LHCN-M2 (cell line): ENCODE measurements at places on chromosomes 12 and 14. TPM values are rescaled to one million over a fixed set of nuclear protein-coding genes. Genes with fewer than 3 reads are reported as not detected.

The RNASE8 gene
- total RNA-seq: not detected in 2 replicates

DNA sequence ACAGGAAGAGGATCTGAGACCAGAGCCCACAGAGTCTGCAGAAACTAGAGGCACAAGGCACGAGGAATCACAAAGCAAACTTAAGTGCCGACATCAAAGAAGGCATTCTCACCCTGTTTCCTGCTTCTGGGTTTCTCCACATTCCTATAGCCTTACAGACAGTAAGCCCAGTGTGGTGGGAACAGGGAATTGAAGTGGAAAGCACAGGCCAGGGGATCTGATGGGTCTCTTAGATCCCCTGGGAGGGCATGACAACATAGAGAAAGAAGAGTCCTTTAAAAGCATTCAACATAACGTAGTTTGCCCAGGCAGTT, 75.6 kb upstream of the FRMD6 start:
- DNase-seq: no peak

DNA sequence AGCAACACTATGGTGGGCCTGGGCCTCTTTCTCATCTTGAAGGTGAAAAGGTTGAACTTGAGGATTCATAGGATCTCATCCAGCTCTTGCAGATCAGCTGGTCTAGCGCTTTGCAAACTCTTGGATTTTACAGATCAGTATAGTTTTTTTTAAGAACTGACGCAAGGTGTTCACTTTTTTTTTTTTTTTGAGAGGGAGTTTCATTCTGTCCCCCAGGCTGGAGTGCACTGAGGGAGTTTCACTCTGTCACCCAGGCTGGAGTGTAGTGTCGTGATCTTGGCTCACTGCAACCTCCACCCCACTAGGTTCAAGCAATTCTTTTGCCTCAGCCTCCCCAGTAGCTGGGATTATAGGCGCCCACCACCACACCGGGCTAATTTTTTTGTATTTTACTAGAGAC, 20.4 kb upstream of the LGMN start:
- DNase-seq: no peak

DNA sequence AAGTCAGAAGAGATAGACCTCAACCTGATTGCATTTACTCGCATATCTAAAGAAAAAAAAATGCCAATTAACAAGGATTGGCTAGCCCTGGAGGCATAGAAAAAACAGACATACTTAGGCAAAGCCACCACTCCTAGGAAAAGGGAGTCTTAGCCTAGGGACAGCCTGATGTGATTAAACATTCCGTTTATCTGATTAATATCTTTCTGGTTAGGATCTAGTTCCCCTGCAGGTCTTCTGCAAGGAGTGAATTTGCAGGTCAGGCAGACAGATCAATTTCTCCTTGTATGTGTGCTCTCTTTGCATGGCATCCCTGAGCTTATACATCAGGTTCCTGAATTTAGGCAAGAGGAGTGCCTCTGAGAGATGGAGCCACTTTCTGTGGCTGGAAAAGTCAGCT, 70.5 kb downstream of the ESRRB start:
- no peak for DNase-seq

- DNase-seq: no peak
Observed at GRCh38 chr12:4003576-4003975, 130.4 kb upstream of the PARP11 start.

- no peak for DNase-seq
Observed at GRCh38 chr12:112025808-112026375, 12.7 kb downstream of the ERP29 start.

DNA sequence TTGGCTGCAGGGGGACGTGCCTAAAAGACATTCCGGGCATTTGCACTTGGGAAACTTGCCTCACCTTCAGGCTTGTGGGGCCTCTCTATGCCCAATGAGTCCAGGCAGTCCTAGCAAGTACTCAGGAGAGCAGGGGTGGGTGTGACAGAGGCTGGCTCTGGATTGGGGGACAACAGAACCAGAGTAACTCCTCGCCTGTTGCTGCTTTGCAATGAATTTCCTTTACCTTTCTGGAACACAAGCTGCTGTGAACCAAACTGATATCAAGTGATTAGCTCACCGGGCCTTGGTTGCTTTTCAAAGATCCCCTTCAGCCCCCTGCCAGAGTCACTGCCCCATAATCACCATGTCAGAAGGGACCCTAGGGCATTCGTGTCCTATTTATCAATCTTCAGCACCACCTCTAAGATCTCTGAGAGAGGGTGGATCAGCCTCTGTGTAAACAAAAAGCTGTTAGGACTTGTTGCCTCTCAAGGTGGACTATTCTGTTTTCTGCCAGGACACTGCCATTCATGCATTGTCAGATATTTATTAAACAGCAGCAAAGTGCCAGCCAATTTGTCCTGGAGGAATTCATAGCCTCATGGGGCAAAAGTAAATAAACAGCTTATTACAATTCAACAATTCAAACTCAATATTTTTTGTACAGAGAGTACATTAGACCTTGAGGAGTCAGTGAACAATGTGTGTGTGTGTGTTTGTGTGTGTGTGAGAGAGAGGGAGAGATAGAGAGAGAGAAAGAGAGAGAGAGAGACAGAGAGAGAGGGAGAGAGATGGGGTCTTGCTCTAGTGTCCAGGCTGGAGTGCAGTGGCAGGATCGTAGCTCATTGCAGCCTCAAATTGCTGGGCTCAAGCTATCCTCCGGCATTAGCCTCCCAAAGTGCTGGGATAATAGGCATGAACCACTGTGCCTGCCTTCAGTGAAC, 11.3 kb downstream of the NFATC4 start:
- DNase-seq: no peak

GRCh38 chr14:81178063-81178462, 42.7 kb downstream of the GTF2A1 start:
- DNase-seq: no peak

DNA sequence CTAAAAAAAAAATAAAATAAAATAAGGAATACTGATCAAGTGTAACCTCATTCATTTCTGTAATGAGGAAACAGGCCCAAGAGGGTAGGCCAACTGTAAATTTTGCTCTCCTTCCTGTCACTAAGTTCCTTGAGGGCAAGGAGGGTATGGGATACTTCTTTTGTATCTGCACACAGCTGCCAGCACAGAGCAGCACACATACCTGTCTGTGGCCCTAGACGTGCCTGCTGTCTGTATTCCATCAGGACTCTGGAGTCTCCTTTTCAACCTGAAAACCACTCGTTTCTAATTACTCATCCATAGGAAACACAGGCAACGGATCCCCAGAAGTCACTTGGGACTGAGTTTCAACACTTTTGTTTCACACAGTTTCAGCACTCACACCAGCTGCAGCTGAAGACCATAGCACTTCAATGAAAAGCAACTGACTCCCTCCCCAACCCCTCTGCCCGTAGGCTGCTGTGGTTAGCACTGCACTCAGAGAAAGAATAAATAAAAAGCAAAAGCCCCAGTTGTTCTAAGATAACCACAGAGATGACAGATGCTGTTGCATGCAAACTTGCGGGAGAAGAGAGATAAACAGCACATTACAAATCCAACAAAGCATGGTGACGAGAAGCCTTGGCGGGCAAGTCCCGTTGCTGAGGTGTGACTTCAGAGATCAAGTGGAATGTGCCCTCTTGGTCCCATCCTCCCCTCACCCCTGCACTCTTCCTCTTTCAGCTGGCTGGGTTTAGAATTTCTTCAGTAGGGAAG, 24.9 kb downstream of the CRACR2A start:
- peak; percentile 97 for DNase-seq

DNA sequence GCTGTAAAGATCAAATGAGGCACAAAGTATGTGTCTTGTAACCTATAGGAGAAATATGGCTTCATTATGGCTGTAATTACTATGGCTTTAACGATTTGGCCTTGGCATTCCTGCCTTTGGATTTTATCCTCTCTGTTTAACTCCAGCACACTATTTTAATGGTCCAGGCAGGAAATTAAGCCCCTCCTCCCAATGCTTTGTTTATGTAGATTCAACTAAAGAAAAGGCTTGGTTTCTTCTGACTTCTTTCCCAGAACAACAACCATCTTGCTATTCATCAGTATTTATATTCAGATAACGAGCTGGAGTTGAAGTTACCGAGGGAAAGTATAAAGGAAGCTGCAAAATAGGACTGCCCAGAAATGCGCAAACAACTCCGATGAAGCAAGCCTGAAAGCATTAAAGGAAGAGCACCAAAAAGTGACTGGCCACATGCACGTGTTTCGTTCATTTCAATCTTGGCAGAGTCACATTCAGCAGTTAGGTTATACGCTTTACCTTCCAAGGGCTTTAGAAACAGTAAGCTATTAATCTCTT, 104.6 kb downstream of the NELL2 start:
- DNase-seq: no peak
